Right lung (tissue), 10 donors: ENCODE measurements at places on chromosomes 3 and 15.

- DNase-seq: no peak
Observed at GRCh38 chr3:31848911-31849310, 132.2 kb downstream of the OSBPL10 start.

- DNase-seq: no peak
Observed at GRCh38 chr3:197050511-197050910, 20.9 kb upstream of the MELTF start.

DNA sequence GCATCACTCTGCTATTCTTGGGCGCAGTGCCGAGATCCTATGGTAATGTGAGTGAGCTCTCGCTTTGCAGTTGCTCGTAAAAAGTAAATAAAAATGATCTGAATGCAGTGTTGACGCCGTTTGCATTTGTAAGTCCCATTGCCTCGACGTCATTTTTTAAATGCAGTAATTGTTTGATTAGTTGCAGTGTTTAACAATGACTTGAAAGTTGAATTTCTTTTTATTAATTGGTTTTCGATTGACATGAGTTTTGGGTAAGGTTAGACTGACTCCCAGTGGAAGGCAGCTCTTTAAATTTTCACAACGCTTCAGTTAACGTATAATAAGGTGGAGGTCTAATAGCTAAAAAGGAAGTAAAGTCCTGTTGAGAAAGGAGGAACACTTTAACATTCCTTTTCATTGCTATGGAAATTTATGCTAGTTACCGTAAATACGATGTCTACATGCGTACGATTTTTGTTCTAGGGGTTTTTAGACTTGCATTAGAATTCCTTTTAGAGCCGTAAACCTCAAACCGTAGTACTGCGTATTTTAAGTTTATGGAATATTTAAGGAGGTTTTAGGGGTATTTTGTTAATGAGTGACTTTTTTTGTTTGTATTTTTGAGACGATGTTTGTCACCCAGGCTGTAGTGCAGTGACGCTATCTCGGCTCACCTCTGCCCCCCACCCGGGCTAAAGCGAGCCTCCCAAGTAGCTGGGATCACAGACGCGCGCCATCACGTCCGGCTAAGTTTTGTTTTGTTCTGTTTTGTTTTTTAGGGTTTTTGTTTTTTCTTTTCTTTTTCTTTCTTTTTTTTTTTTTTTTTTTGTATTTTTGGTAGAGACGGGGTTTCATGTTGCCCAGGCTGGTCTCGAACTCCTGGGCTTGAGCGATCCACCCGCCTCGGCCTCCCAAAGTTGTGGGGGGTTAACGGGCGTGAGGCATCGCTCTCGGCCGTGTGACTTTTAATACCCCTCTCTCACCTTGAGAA, 1.4 kb downstream of the MORF4L1 start:
- DNase-seq: peak; percentile 48

GRCh38 chr15:100196326-100197058, 145.3 kb downstream of the ADAMTS17 start:
- no peak for DNase-seq

DNA sequence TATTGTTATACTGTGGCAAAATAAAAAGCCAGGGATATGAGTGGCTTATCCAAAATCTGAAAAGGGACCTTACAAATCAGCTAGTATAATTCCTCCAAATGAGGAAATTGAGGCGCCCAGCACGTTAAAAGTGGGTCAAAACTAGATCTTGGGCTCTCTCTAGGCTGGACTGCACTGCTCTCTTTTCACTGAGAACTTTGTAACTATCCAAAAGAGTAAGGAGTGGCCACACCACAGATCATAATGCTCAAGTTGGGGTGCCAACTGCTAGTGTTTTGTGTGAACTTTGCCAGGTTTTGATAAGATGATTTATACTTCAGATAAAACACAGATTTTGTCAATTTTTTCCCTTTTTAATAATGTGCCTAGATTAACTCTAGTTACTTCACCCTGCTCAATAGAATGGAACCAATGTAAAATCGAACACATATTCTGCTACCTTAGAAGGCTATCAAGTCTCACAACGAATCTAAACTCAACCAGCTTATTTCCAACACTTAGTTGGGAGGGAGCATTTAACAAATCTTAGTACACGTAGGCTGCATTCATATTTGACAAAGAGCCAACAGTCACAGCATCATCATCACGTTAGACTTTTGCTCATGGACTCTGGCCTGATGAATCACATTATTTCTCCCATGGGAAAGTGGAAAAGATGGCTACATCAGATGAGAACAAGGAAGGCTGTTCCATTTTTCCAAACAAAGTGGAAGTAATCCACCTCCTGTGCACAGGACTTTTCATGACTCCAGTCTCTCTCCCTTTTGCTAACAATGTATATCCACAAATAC, 64.4 kb downstream of the ABI3BP start:
- no peak for DNase-seq

GRCh38 chr3:42670670-42671069, 14.7 kb upstream of the KLHL40 start:
- DNase-seq: no peak

DNA sequence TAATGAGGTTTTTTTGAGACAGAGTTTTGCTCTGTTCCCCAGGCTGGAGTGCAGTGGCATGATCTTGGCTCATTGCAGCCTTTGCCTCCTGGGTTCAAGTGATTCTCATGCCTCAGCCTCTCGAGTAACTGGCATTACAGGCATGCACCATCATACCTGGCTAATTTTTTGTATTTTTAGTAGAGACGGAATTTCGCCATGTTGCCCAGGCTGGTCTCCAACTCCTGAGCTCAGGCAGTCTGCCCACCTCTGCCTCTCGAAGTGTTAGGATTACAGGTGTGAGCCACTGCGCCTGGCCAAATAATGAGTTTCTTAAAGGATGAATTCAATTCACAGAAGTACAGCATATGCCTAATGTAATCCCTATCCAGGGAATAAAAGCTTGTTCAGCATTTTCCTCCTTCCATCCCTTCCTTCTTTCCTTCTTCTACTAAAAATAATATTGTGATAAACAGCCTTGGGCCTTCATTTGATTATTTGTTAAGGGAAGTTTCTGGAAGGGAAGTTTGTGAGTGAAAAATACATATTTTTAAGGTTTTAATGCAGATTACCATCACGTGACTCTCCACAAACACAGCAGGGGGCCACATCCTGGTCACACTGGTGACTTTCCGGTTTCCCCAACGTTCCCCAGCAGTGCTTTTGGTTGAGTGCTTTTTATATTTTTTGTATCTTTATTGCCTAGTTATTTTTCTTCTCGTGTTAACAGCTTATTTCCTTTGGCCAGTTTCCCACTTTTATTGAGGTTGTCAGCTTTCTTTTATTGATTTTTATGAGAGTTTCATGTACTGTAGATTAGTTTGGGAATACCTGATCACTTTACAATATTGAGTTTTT, 116.8 kb downstream of the USP13 start:
- no peak for DNase-seq

- DNase-seq: no peak
Observed at GRCh38 chr3:101646726-101647125, 30.2 kb downstream of the ZBTB11 start.

- no peak for DNase-seq
Observed at GRCh38 chr15:66748708-66749035, 46.6 kb downstream of the SMAD6 start.

GRCh38 chr3:190369668-190370295, 18.2 kb upstream of the CLDN16 start:
- DNase-seq: no peak

GRCh38 chr3:186425788-186426730, 64.0 kb upstream of the DGKG start:
- DNase-seq: no peak

GRCh38 chr15:84645496-84645895, 8.6 kb downstream of the WDR73 start:
- no peak for DNase-seq

DNA sequence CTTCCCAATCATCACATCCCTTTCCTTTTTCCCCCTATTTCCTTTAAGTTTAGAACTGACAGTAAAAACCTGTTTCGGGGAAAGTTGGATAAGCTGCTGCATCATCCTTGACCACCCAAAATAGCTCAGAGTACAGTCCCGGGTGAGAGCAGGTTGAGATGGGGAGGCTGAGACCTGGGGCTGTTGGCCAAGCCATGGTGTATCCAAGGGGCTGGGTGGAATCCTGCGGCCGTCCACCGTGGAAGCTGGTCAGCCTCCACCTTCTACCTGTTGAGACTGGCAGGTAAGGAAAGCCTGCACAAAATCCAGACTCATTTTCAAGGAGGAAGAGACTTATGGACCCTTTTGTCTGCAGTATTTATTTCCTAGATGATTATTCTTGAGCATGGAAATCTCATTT, 128.2 kb upstream of the PLXNA1 start:
- no peak for DNase-seq

GRCh38 chr15:57227899-57228298, 148.4 kb upstream of the CGNL1 start:
- no peak for DNase-seq
